ENCODE measurements at places on chromosomes 7 and 10.

- no peak for DNase-seq
Measured at GRCh38 chr7:2105280-2105679, 127.5 kb downstream of the MAD1L1 start.

GRCh38 chr7:17121671-17122070 lies 176.8 kb upstream of the AHR start:
- DNase-seq, result peak; percentile 70

- no peak for DNase-seq
Measured at GRCh38 chr7:42587806-42588205, 324.1 kb downstream of the C7orf25 start.

- DNase-seq, result no peak
Measured at GRCh38 chr10:21514818-21515351, 10.6 kb downstream of the SKIDA1 start.

DNA sequence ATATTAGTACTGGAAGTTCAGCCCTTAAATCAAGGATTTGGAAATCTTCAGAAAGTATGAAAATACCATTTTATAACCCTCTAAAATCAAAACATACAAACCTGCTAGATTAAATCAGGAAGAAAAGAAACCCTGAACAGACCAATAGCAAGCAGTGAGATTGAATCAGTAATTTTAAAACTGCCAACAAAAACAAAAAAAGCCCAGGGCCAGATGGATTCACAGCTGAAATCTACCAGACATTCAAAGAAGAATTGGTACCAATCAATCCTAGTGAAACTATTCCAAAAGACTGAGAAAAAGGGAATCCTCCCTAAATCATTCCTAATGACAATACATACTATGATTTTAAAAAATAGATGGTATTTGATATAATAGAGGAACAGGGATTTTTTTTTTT lies 70.1 kb downstream of the MCU start:
- peak; percentile 66 for DNase-seq

GRCh38 chr10:131041441-131041840 lies 270.1 kb downstream of the TCERG1L start:
- DNase-seq, result no peak

GRCh38 chr7:82021036-82021435 lies 251.2 kb upstream of the HGF start:
- no peak for DNase-seq

DNA sequence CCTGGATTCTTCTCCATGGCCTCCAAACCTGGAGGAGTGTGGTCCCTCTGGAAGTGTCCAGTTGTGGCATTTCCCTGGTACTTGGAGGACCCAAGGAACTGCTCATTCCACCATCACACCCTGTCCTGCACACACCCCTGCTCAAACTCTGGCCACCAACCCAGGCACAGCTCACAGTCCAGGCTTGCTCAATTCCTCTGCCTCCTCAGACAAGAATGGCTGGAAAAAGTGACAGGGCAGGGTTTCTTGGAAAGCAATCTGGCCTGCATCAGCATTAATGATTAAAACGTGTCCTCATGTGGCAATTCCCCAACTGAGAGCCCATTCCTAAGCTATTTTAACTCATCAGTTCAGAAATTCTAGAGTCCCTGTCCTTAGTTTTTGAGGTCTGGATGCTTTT lies 17.2 kb upstream of the TPST1 start:
- peak; percentile 91 for DNase-seq

GRCh38 chr7:2645274-2645868 lies 13.6 kb downstream of the TTYH3 start:
- no peak for DNase-seq

DNA sequence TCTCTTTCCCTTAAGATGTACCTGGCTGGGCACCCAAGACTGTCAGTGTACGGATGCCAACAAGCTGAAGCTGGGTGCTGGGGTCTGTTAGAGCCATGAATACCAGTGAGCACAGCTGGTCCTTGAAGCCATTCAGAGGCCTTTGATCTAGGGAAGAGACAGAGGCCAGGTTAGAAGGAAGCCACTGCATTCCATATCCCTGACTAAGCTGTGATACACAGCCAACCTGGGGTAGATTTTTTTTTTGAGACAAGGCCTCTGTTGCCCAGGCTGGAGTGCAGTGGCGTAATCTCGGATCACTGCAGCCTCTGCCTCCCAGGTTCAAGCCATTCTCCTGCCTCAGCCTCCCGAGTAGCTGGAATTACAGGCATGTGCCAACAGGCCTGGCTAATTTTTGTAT lies 20.8 kb downstream of the ZDHHC16 start:
- DNase-seq, result no peak

DNA sequence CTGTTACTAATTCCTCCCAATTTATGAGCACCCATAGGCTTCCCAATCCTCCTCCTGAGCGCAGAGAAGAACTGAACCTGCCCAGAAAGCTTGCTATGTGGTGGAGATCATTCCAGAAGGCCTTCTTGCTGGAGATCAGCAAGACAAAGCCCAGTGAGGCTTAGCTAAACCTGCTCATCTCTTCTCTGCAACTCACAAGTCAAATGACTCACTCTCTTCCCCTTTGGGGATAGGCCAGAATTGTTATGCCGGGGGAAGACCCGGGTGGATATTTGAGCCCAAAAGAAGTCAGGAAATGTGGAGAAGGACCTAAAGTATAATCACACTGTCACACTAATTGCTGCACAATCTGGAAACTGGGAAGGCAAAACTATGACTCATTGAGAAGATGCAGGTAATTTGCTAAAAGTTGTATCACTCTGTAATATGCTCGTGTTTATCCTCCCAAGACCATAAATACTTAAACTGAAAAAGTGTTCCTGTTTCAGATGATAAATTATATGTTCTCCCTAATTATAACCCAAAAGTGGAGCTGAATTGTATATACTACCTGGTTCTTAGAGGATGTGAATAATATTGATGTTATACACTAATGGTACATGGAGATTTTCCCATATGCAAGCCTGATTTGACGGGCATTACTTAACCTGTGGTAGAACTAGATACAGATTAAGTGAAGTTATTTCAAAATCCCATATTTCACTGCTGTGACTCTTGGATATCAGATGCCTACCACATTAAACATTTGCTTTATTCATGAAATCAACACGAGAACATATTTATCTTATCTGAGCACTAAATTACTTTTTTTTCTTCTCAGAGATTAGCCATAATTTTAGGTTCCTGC lies 6.4 kb downstream of the NEBL start:
- DNase-seq, result no peak

DNA sequence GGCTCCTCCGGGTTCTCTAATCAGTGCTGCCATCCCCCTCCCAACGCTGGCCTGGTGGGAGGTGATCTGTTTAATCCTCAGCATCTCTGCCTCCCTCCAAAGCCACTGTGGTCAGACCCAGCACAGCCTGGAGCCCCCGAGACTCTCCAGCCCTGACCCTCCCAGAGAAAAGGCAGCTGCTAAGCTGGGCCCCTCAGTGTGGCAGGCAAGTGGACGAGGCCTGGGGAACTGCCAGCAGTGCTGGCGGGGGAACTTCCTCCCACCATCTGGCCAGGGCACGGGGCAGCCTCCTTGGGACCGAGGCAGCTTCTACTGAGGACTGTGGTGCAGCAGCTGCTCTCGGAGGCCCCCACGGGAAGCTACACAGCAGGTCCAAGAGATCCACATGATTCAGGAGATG lies 51.1 kb downstream of the DPYSL4 start:
- DNase-seq, result no peak

- peak; percentile 75 for DNase-seq
Measured at GRCh38 chr7:5694912-5695726, 86.3 kb downstream of the RNF216 start.

DNA sequence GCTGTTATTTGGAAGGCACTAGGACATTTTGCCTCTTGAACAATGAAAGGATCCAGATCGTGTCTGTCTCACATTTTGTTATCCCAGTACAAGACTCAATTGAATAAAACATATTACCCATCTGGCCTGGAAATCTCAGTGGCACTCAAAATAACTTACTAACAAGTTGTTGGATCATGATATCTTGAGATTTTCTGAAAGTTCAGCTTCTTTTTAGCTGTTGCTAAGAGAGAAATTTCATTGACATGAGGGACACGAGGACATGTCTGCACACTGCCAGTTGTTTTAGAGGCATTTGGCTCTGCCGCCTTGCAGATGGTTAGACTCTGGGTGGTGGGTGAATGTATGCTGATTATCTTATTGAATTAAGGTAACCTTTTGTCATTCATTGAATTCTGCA lies 41.0 kb downstream of the KAT6B start:
- no peak for DNase-seq

- no peak for DNase-seq
Measured at GRCh38 chr7:125512373-125512772, 582.7 kb upstream of the POT1 start.

GRCh38 chr7:139585042-139585441 lies 61.6 kb downstream of the CLEC2L start:
- no peak for DNase-seq

GRCh38 chr7:20033621-20034400 lies 183.4 kb downstream of the MACC1 start:
- peak; percentile 42 for DNase-seq

DNA sequence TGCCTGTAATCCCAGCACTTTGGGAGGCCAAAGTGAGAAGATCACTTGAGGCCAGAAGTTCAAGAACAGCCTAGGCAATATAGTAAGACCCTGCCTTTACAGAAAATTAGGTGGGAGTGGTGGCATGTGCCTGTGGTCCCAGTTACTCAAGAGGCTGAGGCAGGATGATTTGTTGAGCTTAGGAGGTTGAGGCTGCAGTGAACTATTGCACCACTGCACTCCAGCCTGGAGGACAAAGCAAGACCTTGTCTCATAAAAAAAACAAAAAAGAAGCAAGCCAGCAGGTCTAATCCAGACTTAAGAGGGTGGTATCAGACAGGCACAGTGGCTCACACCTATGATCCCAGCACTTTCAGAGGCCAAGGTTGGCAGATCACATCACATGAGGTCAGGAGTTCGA lies 24.5 kb upstream of the KCTD7 start:
- DNase-seq, result no peak

DNA sequence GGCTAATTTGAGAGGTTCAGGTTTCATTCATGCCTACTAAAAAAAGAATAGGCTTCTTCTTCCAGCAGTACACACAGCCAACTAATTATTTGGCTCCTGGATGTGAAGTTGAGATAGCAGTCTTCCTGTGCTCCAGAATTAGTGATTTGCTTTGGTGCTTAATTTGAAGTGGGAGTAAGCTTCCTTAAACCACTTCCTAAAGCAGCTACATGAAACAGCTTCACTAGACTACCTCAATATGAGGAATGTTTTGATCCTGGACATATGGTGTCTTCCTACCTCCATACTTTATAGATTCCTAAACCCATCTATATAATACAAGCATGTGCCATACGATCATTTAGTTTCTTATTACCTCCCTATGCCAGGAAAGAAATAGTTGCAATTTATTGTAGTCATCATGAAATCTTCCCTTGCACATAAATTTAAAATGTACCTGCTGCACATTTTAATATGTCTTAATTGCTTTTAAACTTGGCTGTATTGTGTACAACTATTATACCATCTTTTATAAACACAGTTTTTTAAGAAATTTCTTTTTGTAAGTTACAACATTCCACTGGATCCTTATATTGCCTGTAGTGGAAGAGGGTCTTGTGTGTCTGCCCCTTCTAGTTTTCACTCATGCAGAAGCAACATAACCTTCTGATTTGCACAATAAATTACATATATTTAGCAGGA lies 8.6 kb downstream of the VIM start:
- no peak for DNase-seq

DNA sequence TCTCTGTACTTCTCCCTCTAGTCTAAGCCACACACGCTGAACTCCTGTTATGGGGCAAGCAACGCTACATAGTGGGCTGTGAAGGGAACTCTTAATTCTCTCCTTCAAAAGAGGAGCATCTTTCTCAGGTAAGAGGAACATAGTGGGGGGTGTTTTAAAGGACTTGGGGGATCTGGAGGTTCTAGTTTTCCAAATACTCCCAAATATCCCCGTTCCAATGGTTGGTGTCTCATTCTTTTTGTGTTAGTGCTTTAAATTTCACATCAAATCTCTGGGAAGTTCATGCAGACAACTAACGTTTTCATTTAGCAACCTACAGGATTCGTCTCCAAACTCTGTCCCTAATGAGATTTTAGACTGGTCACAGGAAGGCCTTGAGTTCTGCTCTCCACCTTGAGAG lies 12.4 kb upstream of the WDR86 start:
- no peak for DNase-seq

DNA sequence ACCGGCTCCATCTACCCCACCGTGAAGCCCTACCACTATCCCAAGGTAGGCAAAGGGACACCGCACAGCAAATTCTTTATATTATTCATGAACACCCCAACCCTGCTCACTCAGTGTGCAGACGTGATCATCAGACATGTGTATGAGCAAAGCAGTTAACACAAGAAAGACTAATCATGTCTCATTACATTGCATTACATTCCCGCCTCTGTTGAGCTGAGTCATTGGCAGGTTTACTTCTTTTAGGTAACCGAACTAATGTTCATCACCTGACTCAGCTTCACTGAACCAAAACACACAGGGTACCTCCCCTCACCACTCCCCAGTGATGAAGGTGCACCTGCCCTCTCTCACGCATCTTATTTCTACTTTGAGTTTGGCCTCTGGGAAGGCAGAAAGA lies 233.4 kb downstream of the PAXIP1 start:
- no peak for DNase-seq

DNA sequence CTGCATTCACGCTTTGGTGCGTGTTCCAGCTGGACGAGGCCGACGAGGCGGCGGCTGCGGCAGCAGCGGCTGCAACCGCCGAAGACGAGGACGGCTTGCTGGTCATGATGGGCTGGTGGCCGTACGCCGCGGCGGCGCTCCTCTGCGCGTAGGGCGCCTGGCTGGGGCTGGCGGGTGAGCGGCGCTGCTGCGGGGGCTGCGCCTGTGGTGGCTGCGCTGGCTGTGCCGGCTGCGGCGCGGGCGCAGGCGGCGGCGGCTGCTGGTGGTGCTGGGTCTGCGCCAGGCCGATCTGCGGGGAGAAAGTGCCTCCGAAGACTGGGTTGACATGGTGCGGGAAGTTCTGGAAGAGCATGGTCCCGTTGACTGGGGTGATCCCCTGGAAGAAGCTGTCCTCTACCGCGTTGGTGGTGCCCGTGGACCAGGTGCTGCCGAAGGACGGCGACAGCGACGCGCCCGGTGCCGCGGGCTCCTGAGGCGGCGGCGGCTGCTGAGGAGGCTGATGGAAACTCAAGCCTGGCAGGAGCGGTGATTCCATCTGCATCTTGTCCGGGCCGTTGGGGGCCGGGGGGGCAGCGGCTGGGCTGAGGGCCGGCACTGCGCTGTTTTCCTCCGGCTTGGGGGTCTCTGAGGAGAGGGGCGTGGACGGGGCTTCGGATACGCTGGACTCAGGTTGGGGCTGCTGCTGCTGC lies 51.1 kb downstream of the CPEB3 start:
- peak; percentile 76 for DNase-seq

DNA sequence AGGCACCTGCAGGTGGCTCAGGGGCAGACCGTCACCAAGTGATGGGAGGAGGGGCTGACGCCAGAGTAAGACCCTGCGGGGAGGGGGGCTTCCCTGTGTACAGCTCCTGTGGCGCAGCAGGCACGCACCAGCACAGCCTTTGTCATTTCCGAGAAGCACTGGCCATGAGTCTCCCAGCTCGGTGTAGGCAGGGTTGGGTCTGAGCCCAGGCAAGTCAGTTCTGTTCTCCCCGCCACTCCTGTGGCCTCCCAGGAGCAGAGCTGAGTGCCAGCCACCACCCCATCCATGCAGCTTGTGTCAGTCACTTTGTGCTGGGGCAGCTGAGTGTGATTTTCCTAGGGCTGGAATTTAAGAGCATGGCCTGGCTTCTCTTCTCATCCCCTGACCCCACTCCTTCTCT lies 13.2 kb downstream of the CPSF4 start:
- DNase-seq, result no peak
